ENCODE measurements at places on chromosomes 5 and 9.

GRCh38 chr9:70136632-70137031, 93.0 kb downstream of the MAMDC2 start:
- peak; percentile 39 for DNase-seq

GRCh38 chr5:142779163-142779840, 9.1 kb downstream of the ARHGAP26 start:
- DNase-seq = no peak

DNA sequence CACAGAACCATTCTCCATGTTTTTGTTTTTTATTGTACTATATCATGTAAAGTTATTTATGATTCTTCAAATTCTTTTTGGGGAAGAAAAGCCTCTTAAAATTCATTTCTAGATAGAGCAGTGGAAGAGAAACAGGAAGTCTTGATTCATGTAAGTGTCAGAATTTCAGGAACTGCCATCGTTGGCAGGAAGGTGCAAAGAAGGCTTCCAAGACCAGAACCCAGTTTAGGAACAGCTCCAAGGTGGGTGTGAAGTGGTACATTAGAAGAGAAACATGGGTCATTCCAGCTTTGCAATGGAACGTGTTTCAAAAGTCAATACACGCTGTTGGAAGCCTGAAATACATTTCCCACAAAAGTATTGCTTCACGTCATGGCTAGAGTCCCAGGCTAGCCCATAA, 14.8 kb downstream of the SAXO1 start:
- DNase-seq = no peak

DNA sequence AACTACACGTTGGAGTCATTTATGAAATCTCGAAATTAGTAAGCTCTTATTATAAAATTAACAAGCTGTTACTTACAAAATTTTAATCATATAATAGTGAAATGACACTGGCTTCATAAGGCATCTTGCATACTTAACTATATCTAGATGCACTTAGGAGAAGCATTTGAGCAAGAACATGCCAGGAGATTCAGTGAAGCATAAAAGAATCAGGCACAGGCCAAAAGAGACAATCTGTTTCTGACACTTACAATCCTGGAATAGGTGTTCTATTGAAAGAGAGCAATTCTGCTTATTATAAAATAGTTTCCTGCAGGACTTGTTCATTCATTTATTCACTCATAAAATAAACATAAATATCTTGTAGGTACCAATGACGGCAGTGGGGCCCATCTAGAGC, 1152.2 kb upstream of the CDH6 start:
- DNase-seq = no peak

- no peak for DNase-seq
Observed at GRCh38 chr9:104090578-104090977, 3.5 kb upstream of the SMC2 start.

DNA sequence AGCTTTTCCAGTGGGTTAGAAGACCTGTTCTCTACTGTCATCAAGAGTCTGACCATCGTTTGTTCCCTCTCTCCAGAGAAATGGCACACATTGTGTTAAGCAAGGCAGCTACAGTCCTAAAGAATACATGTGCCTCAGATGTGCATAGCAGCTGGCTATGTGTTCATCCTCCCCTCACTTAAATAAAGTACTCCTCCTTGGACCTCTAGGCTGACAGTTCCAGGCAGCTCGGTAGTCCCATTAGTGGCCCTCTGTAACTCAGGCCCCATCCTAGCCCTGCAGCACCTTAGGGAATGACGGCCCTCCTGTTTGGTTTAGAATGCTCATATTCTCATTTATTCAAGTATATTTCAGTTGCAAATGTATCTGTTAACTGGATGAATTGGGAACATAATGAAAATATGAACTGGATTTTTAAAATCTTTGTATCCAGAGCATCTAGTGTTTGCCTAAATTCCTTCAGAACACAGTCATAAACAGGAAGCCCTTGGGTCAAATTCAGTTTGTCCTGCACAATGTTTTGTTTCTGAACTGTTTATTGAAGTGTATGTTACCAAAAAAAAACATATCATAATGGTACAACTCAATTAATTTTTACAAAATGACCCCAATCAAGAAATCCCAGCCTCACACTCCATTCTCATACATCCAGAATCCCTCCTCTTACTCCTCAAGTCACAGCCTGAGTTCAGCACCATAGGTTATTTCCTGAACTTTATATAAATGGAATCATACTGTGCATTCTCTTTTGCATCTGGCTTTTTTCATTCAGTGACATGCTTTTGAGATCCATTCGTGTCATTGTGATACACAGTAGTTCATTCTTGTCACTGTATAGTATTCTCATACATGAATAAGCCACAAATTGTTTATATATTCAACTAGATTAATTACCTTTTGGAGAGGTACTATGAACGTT, 1.6 kb upstream of the ASPN start:
- DNase-seq = no peak

DNA sequence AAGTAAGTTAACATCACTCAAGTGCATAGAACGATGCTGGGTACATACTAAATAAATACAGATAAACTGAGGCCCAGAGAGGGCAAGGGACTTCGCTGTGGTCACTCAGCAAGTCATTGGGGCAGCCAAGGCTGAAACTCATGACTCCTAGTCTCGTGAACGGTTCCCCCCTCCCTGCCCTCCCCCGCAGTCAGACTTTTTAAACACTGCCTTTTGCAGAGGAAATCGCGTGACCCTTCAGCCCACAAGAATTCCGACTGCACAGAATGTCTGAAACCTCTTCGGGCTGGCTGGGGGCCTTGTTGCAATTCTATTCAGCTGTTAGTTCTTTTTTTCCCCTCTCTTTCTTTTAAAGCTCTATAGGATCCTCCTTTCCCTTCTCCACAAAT, 28.1 kb downstream of the NEK6 start:
- DNase-seq = peak; percentile 72

- peak; percentile 48 for DNase-seq
Observed at GRCh38 chr5:7745882-7746610, 104.9 kb downstream of the CFAP90 start.

DNA sequence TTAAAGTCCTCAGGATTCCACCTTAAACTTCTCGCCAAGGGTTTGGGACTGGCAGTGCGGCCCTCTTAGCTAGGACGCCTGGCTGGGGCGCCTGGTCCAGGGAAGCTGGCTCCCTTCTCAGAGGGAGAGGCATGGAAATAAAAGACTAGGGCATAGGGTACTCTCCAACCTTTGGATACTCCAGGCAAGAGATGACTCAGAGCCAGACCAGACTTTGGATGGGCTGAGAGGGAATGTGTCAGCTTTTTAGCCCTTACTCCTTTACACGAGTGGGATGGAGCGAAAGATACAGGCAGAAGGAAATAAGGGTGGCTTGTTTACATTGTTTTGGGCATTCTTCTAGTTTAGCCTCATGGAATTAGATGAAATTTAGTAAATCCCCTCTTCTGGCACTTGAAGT, 48.2 kb downstream of the IL31RA start:
- no peak for DNase-seq

DNA sequence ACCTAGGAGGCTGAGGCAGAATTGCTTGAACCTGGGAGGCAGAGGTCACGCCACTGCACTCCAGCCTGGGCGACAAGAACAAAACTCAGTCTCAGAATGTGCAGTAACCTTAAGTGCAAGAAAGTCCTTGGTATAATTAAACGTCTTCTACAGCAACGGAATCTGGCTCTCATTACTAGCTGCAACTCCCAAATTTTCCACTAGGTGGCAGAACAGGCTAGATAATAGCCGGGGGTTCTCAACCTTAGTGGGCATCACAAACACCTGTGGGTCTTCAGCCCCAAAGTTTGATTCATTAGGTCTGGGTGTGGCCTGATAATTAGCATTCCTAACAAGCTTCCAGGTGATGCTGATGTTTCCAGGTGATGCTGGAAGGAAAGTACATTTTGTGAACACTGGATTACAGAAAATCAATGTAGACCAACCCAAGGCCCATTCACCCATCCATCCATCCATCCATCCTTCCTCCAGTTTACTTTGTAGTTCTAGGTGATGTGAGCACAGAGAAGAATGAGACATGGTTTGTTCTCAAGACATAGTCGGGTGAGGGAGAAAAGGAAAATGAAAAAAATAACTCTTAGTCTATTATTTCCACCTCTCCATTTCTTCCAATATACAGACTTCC, 37.3 kb downstream of the FBXW2 start:
- DNase-seq = peak; percentile 41

GRCh38 chr5:91339063-91339705, 43.9 kb downstream of the ARRDC3 start:
- no peak for DNase-seq

DNA sequence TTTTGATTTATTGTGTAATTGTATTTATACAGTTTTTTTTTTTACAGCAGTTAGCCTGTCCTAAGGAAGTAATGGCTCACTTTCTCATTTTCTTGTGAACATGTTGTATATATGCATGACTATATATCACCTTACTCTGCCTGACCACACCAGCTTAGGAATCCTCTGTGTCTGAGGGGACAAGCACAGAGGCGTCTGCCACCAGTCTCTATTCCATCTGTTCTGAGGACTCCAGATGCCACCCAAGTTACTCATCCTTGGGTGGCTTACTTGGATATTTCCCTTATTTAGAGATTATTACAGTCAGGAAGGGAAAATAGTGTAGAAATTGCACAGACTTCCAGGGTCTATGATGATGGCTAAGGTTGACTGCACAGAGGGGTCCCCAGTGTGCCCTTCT, 256.3 kb upstream of the C9orf72 start:
- no peak for DNase-seq

GRCh38 chr5:52898961-52899680, 90.0 kb upstream of the ITGA2 start:
- no peak for DNase-seq

- no peak for DNase-seq
Observed at GRCh38 chr5:135671052-135671705, 92.4 kb upstream of the CXCL14 start.

GRCh38 chr9:18905028-18905882, 127.8 kb downstream of the SAXO1 start:
- DNase-seq = no peak

DNA sequence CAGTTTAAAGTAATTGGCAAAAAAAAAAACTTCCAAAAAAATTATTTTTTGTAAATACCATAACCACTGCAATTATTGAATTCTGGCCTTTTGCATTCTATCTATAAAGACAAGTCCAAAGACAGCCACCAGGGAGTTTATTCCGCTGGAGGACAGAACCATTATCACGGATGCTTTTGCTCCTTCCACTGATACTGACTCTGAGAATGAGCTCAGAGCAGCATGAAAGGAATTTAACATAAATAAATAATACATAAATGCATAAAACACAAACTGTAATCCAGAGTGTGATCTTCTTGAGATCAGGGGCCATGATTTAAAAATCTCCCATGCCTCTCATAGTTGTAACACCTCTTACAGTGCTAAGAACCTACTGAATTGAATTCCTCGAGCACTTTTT, 264.8 kb downstream of the ARRDC3 start:
- no peak for DNase-seq

GRCh38 chr9:90830977-90831376, 29.4 kb downstream of the SYK start:
- no peak for DNase-seq

GRCh38 chr5:12385095-12385494, 480.8 kb upstream of the CTNND2 start:
- DNase-seq = no peak

DNA sequence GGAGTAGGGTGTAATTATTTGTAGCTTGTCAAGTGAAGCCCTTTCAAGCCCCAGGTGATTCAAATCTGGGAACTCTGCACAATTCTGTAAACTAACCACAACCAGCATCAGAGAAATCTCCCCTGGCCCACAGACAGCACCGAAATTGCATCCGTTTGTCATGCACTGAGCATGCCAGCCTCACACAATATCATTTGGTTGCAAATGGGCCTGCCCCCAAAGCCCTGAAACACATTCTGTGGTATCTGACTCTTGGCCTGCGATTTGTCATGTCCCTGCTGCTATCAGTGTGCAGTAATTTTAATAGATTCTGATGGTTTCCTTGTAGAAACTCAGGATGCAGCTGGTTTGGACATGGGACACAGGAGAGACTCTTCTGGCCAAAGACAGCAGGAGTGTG, 35.3 kb downstream of the SNX24 start:
- no peak for DNase-seq

- DNase-seq = no peak
Observed at GRCh38 chr5:119049824-119050449, 20.9 kb upstream of the DMXL1 start.

DNA sequence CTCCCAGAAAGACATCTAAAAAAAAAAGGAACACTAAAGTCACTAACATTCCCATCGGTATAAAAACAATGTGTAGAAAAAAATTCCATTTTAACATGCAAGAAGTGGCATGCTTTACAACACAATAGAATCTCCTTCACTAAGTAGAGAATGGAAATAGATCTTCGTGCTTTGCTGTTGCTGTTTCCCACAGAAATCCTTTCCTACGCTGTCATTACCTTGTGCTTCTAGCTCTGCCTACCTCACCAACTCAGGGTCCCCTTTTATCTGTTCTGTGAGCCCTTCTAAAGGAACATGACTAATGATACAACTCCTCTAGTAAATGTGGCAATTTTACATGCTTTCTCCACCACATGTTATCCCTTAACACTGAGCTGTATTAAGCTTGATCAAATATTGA, 202.9 kb downstream of the MCTP1 start:
- DNase-seq = no peak

GRCh38 chr9:98288881-98289280, 33.4 kb upstream of the TBC1D2 start:
- DNase-seq = no peak

GRCh38 chr5:146447734-146448380, 724 bp downstream of the TCERG1 start:
- no peak for DNase-seq

DNA sequence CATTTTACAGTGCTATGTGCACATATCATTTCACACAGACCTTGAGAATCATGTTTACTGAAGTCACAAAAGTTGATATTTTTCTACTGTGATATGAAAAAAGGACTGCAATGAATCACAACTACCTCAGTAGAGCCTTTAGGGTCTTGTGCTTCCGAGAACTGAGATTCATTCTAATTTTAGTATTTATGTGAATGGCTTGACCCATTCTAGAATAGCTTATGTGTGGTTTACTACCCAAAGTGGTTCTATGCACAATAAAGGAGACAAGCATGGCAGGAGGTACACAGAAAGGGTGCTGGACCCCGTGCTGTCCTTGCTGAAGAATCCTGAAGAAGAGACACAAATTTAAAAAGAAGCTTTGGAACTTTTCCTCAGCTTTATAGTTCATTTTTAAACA, 28.2 kb downstream of the MEF2C start:
- no peak for DNase-seq

DNA sequence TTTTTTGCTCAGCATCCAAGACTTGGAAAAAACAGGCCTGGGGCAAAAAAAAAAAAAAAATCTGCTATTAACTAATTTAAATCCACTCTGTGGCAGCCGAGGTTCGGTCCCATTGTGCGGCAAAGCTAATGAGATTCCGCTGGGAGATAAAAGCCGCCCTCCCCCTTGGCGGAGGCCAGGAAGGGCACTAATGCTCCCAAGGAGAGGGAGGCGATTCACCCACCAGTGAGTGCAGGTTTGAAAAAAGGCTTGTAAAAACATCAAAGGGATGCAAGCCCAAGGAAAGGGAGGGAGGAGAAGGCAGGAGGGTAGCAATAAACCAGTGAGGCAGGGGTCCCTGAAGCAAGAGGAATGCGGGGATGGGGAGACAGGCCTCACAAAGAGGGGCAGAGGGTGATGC, 129.5 kb upstream of the RAPGEF1 start:
- DNase-seq = no peak

Data from HFF-Myc (cell line).